ENCODE measurements at places on chromosomes 5 and 9.

DNA sequence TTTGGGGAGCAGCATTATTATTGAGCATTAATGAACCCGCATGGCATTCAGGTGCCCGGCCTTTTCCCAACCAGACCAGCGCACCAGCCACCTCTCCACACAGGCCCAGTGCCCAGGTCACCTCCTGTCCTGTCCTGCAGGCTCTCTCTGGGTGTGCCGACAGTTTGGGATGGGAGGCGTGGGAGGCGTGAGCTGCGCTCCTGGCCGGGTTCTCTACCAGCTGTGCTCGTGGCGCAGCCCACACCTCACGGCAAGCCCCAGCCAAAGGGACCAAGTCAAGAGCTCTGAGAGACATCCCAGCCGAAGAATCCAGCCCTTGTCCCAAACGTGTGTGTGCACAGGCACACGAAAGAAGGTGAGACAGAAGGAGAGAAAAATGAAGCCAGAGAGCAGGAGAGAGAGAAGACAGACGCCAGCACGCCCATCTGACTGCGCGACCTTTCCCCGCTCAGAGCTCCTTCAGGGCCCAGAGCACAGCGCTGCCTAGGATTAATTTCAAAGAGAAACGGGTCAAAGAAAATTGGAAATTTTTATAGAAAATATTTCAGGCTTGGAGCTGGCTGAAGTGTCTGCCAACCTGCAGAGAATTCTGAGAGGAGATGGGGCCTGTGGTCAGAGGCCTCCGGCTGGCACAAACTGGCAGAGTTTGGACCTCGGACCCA lies 81.7 kb downstream of the ADAMTS2 start:
- no peak for DNase-seq

- no peak for DNase-seq
These were observed 85.0 kb upstream of the IRX4 start for GRCh38 chr5:1967736-1968135.

- peak; percentile 40 for DNase-seq
These were observed 85.7 kb upstream of the GRIA1 start for GRCh38 chr5:153404747-153405146.

GRCh38 chr5:57696825-57697570 lies 214.4 kb upstream of the ACTBL2 start:
- DNase-seq: no peak

GRCh38 chr5:64789457-64789856 lies 20.7 kb downstream of the CWC27 start:
- DNase-seq: no peak

GRCh38 chr5:98927242-98927988 lies 1.4 kb downstream of the CHD1 start:
- DNase-seq: peak; percentile 49

- no peak for DNase-seq
These were observed 21.5 kb upstream of the NEUROG1 start for GRCh38 chr5:135557076-135557838.

- DNase-seq: no peak
These were observed 164.1 kb upstream of the ZNF618 start for GRCh38 chr9:113712053-113712452.

DNA sequence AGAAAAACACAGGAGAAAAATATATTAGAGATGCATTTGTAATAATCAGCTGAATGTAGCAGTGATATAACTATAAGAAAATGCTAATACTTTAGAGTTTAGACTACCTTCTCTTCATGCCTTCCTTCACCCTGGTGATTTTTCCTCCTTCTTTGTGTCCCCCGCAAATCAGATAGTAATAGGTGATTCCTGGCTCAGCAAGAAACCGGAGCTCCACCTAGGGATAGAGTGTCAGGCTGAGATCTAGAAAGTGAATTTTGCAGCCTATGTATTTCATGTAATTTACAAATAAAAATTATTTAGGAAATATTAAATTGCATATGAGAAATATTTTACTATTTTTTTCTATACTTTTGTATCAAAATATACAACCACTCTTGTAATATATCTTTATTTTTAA lies 109.8 kb upstream of the ST8SIA4 start:
- DNase-seq: no peak

DNA sequence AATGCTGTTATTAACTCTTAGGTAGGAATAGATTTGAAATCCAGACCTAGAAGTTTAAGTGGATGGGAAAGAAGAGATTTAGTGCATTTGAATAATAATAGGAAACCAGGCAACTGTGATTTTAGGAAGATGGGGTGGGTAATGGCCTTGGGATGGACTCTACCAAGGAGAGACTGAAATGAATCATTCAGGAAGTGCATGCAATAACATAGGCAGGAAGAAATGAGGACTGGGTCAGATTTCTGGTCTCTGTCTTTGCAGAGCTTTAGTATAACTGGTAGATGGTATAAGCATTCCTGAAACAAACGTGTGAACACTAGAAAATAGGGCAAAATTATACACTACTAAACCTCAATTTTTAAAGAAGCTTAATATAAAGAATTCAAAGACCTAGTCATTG lies 274.4 kb upstream of the CLINT1 start:
- DNase-seq: no peak

GRCh38 chr5:36242534-36243485 lies 1.1 kb upstream of the NADK2 start:
- no peak for DNase-seq

- no peak for DNase-seq
These were observed 36.2 kb downstream of the IPPK start for GRCh38 chr9:92633614-92634278.

GRCh38 chr5:134543820-134544614 lies 18.5 kb downstream of the JADE2 start:
- no peak for DNase-seq

GRCh38 chr5:83498585-83498984 lies 27.0 kb downstream of the VCAN start:
- DNase-seq: no peak

GRCh38 chr9:37167456-37168047 lies 47.2 kb downstream of the ZCCHC7 start:
- no peak for DNase-seq

DNA sequence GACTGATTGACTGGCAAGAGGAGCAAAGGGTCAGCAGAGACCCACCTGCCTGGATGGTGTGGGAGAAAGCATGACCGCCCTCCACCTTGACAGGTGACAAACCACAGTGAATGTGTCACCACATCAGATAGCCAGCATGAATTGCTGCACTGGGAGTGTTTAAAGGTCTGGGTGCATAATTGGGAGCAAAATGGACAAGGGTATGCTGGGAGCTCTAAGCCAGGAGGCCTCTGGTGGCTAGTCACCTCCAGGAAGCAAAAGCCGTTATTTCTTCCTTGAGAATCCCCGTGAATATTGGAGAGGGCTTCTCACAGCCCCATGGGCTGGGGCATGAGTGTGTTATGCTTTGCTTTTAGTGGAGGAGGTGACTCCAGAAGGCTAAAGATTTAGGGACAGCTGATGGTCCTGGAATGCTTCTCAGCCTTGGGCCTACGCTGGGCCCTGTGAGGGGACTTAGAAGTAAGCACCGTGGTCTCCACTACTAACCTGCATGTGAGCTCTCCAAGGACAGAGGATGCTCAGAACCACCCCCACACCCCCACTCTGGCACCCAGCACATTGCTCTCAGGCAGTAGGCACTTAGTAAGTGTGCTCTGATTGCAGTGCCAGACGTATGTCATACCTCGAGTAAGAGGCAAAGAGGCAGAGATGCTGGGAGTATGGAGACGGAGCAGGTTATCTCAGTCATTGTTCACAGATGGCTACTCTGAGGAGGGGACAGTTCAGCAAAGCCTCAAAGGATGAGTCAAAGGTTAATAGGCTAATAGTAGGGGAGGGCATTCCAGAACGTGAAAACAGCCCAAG lies 9.1 kb upstream of the IRF1 start:
- DNase-seq: no peak

- DNase-seq: no peak
These were observed 137.9 kb downstream of the GABBR2 start for GRCh38 chr9:98570663-98571440.

- DNase-seq: no peak
These were observed 111.5 kb downstream of the CDC42SE2 start for GRCh38 chr5:131375351-131375750.

DNA sequence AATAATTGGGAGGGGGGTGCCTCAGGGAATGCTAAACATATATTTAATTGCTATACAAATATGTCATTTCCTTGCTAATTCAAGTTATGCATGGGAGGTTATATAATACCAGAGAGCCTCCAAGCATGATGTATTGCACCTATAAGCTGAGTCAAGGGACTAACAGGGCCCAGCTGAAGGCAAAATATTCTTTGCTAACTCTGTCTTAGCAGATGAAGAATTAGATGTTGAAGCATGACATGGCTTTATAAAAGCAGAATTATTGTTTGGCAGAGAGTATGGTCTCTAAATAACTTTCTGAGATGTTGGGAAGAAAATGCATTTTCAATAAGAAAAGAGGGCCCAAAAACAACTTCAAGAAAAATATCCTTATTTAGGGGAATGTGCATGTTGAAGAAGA lies 60.4 kb downstream of the SGCD start:
- no peak for DNase-seq

DNA sequence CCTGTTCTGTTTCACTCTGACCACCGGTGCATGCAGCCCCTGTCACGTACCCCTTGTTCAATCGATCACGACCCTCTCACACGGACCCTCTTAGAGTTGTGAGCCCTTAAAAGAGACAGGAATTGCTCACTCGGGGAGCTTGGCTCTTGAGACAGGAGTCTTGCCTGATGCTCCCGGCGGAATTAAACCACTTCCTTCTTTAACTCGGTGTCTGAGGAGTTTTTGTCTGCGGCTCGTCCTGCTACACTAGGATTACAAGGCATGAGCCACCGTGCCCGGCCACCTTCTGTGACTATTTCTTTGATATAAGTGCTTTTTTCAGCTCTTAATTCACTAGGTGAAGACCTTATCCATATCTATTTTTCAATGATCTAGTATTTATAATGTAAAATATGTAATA lies 167.5 kb downstream of the TTC39B start:
- DNase-seq: no peak

DNA sequence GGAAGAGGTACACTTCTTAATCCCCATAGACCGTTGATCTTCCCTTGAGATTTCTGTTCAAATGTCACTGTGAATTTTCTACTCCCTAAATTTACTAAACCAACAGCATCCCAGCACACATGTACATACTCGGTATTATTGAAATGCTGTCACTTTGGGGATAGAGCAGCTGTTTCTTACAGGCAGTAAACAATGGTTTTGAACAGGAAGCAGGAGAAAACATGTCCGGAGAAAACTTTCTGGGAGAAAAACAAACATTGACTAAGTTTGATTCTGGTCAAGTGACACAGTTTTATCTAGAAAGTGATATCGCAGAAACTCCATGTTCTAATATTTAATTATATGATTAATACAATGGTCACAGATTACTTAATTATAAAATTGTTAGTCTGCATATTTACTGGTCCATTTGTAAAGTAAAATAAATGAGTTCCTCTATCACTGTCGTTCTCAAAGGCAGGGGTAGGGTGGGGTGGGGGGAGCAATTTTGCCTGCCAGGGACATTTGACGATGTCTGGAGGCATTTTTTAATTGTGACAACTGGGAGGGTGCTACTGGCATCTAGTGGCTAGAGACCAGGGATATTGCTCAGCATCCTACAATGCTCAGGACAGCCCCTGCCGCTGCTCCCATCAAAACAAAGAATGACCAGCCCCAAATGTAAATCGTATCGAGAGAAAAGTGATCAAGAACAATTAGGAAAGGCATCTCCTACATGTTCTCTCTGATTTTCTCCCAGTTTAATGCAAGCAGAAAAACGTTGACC lies 12.2 kb downstream of the TAS2R1 start:
- no peak for DNase-seq

- no peak for DNase-seq
These were observed 130.4 kb upstream of the RAI14 start for GRCh38 chr5:34525761-34526160.

DNA sequence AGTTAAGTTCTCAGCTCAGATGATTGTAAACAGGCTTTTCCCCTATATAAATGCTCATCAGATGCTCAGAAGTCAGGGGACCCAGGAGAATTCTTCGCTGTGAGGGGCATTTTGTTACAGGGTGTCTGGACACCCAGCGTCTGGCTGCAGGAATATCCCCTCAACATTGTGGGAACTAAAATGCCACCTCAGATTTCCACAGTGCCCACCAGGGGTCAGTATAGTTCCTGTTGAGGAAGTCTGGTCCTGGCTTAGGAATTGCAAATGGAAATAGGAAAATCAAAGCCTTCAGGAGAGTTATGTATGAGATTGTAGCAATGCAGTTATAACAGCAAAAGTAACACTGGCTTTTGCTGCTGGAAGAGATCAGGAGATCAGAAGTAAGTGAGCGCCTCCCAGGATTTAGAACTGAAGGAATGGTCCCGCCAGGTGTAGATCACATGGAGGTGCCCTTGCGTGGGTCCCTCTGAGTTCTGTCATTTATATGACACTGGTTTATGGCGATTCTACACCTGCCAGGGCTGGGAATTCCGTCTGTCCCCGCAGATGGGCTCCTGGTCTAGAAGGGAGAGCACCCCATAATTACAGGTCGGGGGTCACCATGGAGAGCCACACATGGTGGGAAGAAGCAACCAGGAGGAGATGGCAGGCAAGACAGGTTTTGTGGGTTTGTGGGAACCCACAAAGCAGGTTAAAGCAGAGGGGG lies 47.1 kb upstream of the CTSL start:
- peak; percentile 65 for DNase-seq

DNA sequence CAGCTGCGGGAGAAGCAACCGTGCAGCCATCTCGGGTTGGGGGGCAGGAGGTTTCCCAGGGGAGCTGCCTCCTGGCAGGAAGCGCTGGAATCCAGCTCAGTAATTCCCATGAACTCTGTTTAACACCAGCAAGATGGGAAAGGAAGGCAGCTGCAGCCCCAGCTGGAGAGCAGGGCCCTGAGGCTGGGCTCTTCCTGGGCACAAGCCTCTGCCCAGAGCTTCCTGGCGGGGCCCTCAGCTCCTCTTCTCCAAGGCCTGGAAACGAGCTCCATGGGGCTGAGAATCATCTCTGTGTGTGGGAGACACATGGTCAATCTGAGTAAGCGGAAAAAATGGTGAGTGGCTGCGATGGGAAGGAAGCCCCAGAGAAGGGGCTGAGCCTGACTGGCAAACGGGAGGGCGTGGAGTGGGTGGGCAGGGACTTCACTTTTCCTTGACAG lies 6.3 kb downstream of the MRPL36 start:
- DNase-seq: peak; percentile 66

DNA sequence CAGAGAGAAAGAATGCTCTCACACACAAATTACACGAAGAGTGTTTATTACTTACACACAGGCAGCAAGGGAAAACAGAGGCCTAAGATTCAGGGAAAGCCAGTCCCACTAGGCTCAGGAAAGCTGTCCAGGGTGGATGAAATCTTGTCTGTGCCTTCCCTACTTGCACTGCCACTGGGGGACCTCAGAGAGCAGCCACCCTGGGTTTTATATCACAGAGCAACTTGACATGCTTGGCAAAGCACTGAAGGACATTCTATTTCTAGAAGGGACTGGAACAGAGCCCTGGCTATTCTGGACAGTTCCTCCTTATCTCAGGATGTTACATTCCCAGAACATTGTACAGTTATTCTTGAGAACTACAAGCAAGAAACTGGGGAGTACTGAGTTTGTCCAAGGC lies 7.5 kb upstream of the PRSS3 start:
- no peak for DNase-seq

GRCh38 chr9:113578279-113578865 lies 114.8 kb downstream of the RGS3 start:
- DNase-seq: peak; percentile 35

GRCh38 chr9:27353474-27354229 lies 56.7 kb upstream of the EQTN start:
- DNase-seq: no peak

All from right forelimb (tissue), 1 donor.